ENCODE measurements at places on chromosomes 3 and 15. TPM values are rescaled to one million over a fixed set of nuclear protein-coding genes. Genes with fewer than 3 reads are reported as not detected.

- peak; percentile 16 for DNase-seq
Measured at GRCh38 chr3:122100591-122101463, 45.7 kb downstream of the CD86 start.

- DNase-seq = peak; percentile 37
Measured at GRCh38 chr15:98800437-98801233, 152.3 kb downstream of the IGF1R start.

DNA sequence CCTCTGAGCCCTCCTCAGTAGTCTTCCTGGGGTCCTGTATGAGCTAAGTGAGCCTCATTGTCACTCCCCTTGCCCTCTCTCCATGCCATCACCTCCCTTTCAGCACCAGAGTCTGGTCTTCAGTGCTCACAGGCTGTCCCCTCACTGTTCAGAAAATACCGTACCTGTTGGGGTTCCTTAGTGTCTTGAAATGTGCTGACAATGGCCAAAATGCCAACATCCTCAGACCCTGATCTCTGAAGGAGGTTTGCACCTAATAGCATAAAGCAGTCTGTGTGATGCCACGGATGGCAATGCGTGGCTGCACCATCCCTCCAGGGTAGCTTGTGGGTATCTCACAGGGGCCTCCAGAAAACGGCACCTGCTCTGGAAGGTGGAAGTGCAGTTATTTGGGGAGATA, 301.0 kb upstream of the TLE3 start:
- no peak for DNase-seq

DNA sequence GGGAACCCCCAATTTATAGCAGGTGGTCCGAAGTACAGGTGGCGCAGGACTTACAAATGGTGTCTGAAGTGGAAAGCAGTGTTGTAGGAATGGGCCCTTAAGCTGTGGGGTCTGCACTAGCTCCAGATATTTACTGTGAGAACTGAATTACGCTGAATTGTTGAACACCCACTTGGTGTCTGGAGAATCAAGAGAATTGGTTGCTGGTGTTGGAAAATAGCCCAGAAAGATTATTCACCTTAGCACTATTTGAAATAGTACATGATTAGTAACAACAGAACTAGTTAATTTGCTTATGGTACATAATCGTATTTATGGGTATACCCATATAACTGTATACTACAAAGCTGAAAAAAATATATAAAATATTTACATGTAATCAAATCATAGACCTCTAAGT, 64.8 kb downstream of the ADAM10 start:
- no peak for DNase-seq

DNA sequence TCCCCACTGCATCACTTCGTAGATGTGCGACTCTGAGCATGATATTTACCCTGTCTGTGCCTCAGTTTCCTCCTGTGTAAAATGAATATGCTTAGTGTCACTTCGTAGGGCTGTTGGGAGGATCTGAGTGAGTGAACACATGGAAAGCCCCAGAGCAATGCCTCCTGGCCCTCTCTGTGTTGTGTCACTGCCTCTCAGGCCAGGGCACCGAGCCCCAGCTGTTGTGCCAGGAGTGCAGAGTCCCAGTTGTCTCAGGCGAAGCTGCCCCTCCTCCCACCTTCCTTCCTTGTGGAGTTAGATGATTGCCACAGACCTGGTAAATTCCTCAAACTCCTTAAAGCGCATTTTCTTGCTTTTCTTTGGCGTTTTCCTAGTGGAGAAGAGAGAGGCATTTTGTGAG, 26.2 kb downstream of the EFCAB12 start:
- no peak for DNase-seq

DNA sequence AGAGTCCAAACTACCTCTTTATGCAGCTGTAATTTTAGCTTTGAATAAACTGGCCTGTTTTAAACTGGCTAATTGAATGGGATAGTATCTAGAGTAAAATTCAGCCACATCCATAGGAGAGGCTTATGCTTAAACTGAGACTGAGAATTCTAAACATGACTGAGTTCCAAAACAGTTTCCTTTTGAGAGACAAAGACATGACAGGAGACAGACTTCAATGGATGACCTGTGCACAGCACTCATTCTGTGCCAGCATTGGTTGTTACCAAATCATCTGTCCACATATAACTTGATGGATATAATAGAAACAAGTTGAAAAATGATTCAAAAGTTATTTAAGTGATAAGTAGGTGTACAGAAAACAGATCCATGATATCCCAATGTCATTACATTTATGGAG, 20.9 kb downstream of the IL12A start:
- DNase-seq = no peak

DNA sequence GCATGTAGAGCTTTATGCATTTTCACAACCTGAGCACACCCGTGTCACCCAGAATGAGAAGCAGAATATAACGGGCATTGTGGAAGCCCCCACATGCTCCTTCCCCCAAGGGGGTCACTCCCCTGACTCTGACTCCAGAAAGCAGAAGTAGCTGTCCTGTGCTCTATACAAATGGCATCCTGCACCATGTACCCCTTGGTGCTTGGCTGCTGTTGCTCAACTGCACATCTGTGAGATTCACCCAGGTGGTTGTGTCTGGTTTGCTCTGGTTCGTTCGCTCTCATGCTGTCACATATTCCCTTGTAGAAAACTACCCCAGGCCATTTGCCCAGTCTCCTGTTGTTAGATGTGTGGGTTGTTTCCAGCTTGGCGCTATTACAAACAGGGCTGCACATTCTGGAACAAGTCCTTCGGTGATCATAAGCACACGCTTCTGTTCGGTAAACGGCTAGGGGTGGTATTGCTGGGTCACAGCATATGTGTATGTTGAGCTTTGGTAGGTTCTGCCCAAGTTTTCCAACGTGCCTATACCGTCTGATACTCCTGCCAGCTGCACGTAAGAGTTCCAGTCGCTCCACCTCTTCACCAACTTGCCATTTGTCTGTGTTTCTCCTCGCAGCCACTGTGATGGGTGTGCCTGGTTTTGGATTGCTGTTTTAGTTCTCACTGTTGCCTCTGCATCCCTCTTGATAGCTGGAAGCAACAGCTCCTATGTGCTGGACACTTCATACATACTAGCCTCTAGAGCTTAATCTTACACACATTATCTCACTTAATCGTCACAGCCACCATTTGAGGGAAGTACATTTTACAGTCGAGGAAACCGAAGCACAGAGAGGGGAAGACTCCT, 65.4 kb upstream of the SLC6A6 start:
- DNase-seq = peak; percentile 10

DNA sequence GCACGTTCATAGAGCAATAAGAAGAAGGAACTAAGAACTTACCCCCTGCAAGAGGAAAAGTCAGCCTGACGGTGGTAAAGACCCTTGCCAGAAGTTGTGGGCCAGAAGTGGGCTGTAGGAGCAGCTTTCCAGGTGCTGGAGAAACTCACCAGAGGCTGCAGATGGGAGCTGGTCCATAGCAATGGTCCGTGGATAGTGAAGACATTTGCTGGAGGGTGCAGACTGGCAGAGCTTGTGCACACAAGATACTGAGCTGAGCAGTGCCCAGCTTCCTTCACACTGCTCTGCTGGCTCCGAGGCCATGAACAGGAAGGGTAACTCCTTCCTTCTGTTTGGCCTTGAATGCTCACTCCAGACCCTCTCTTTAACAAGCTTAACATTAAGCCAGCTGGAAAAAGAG, 149.8 kb upstream of the BNIP2 start:
- DNase-seq = no peak

DNA sequence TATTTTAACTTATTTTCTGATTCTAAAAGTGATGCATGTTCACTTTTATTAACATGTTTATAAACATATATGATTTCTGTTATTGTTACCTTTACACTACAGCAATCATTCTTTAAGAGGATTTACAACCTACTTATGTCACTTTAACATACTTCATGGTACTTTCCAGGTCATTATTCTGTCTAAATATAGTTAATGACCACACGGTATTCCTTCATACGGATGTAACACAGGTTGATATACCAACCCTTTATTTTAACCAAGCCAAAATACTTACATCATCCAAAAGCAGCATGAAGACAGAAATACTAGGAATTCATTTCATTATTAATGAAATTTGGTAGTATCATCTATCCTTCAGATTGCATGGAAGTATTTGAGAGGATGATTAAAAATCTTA, 18.6 kb downstream of the PIK3R4 start:
- no peak for DNase-seq

DNA sequence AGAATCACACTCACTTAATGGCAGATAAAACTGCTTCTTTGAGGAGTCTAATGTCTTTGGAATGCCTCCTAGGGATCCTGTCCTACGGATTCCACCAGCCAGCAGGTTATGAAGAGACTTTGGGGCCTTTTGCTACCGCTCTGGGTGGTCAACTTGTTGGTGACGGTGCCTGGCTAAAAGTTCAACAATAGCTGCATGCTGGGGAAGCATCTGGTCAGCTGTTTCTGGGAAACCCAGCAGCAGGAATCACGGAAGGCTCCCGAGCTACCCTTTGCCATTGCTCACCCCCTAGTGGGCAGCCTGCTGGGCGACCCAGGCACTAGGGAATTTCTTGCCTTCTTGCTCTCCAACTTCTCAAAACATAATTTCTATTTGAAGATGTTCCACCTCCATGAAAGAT, 263.3 kb downstream of the NEK10 start:
- peak; percentile 29 for DNase-seq

Gene EPM2AIP1
- 7.8 TPM for total RNA-seq

Gene GPR27
- 0.07 TPM for total RNA-seq

Gene RARRES1
- not detected for total RNA-seq

Gene CADPS
- not detected for total RNA-seq
